Smooth muscle cell of bladder (primary cell): ENCODE measurements at places on chromosomes 1 and 21. TPM values are rescaled to one million over a fixed set of nuclear protein-coding genes. Genes with fewer than 3 reads are reported as not detected.

RBM11 gene
- total RNA-seq: not detected in 2 replicates

PLEKHN1 gene
- 0.18 and 0.28 TPM in 2 replicates for total RNA-seq

CLCA1 gene
- total RNA-seq: under 0.01 TPM in 1 of 2 replicates, not detected in the other

CYP4A22 gene
- not detected in 2 replicates for total RNA-seq

KRTAP6-1 gene
- total RNA-seq: not detected in 2 replicates

ABL2 gene
- total RNA-seq: 32.4 and 34.0 TPM in 2 replicates

LCE3D gene
- not detected in 2 replicates for total RNA-seq

SLC2A5 gene
- total RNA-seq: 1.4 and 10.7 TPM in 2 replicates

FLG2 gene
- total RNA-seq: under 0.01 TPM in 1 of 2 replicates, not detected in the other

NFASC gene
- 25.7 and 32.7 TPM in 2 replicates for total RNA-seq

MNDA gene
- total RNA-seq: not detected in 2 replicates

TRIM46 gene
- 2.3 and 2.5 TPM in 2 replicates for total RNA-seq

CRYBG2 gene
- total RNA-seq: under 0.01 TPM in 1 of 2 replicates, not detected in the other

TRAPPC10 gene
- 15.1 and 17.3 TPM in 2 replicates for total RNA-seq

NHLH1 gene
- under 0.01 TPM in 1 of 2 replicates, not detected in the other for total RNA-seq

TXNIP gene
- 46.4 and 229 TPM in 2 replicates for total RNA-seq

PRAMEF25 gene
- total RNA-seq: not detected in 2 replicates

SPRR2F gene
- total RNA-seq: not detected in 2 replicates

PCNT gene
- total RNA-seq: 11.0 and 14.2 TPM in 2 replicates

STK40 gene
- 9.0 and 12.6 TPM in 2 replicates for total RNA-seq

TMEM63A gene
- 8.4 and 16.2 TPM in 2 replicates for total RNA-seq

MAB21L3 gene
- 0.28 TPM in 2 replicates for total RNA-seq

TNNT2 gene
- total RNA-seq: under 0.01 and 0.09 TPM in 2 replicates

B3GALT5 gene
- total RNA-seq: under 0.01 TPM in 1 of 2 replicates, not detected in the other

LRRC8B gene
- total RNA-seq: 0.55 and 0.71 TPM in 2 replicates

SPRR2G gene
- total RNA-seq: not detected in 2 replicates

KCNQ4 gene
- under 0.01 TPM in 1 of 2 replicates, not detected in the other for total RNA-seq

OR2L13 gene
- total RNA-seq: not detected in 2 replicates

TNNI3K gene
- 1.1 and 1.6 TPM in 2 replicates for total RNA-seq

KRTAP12-2 gene
- total RNA-seq: not detected in 2 replicates

OR2L8 gene
- total RNA-seq: not detected in 2 replicates

CDK18 gene
- total RNA-seq: under 0.01 and 0.55 TPM in 2 replicates

GJC2 gene
- total RNA-seq: 3.4 and 4.3 TPM in 2 replicates

TP73 gene
- not detected in 2 replicates for total RNA-seq

KCNJ9 gene
- under 0.01 TPM in 2 replicates for total RNA-seq

SPATA1 gene
- total RNA-seq: 0.46 and 0.71 TPM in 2 replicates

TNFRSF4 gene
- 0.14 and 0.18 TPM in 2 replicates for total RNA-seq

COA6 gene
- 20.1 and 20.7 TPM in 2 replicates for total RNA-seq

KCNA2 gene
- total RNA-seq: under 0.01 TPM in 1 of 2 replicates, not detected in the other

SLC26A9 gene
- not detected in 2 replicates for total RNA-seq

ITSN1 gene
- total RNA-seq: 40.2 and 45.0 TPM in 2 replicates

RAP1GAP gene
- under 0.01 and 0.18 TPM in 2 replicates for total RNA-seq

EFNA3 gene
- 0.14 and 0.83 TPM in 2 replicates for total RNA-seq

KCND3 gene
- 0.57 and 0.92 TPM in 2 replicates for total RNA-seq

RAB7B gene
- 6.4 and 7.0 TPM in 2 replicates for total RNA-seq

IL6R gene
- 4.4 and 11.9 TPM in 2 replicates for total RNA-seq

LMX1A gene
- total RNA-seq: not detected in 2 replicates
